ENCODE measurements at places on chromosomes 2 and 18.

DNA sequence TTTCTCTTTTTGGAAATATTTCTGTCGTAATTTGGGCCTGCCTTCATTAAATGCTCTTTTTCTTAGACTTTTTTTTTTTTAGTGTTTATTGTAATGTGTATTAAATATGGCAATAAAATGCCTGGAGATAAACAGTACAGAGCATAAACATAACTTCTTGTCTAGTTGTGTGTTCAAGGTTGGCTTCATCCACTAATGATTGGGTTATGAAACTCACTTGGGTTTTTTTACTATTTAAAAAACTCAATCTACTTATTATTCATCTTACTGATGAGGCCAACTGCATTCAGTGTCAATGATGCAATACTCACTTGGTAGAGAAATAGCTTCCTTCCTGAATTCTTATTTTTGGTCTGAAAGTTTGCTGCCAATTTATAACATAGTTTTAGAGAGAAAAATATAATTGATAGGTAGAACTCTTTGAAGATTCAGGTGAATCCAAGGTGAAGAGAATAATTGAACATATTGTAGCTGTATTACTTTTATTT lies 144.2 kb upstream of the NABP1 start:
- no peak for DNase-seq

GRCh38 chr2:30796699-30797098 lies 10.5 kb downstream of the CAPN13 start:
- DNase-seq, result no peak

GRCh38 chr2:164747783-164748433 lies 93.7 kb downstream of the COBLL1 start:
- no peak for DNase-seq

GRCh38 chr2:75311993-75312392 lies 112.7 kb upstream of the TACR1 start:
- DNase-seq, result no peak

DNA sequence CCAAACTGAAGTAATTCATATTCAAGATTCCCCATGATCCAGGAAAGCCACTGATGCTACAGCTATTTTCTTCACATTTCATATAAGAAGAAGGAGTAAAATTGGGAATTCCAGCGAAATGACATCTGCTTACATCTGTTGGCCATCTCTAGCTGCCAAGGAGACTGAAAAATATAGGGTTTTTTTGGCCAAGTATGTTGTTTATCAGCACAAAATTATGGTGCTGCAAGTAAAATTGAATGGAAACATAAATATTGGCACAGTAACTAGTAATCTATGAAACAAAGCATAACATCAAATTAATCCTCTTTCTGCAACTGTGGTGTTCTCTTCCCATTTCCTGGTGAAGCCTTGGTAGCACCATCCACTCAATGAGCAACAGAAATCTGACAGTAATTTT lies 649.5 kb upstream of the ZNF804A start:
- no peak for DNase-seq

DNA sequence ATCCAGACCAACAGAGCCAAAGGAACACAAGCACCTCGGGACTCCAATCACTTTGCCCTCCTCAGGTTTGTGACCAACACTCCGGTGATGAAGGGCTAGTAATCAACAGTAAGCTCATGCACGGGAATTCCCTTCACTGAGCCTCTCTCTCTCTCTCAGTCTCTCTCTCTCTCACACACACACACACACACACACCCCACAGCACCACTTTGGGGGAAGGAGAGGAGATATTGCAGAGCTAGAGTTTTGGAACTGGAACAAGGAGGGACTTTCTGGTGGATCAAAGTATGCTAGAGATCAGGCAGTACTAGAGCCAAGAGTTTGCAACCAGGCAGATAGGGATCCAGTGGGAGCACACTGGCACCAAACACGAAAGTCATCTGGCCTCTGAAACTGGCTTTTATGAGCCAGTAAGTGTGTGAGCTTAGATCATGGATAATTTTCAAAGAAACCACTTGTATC lies 98.7 kb downstream of the ANKRD44 start:
- no peak for DNase-seq

- no peak for DNase-seq
Observed at GRCh38 chr2:159042115-159042850, 73.8 kb downstream of the TANC1 start.

DNA sequence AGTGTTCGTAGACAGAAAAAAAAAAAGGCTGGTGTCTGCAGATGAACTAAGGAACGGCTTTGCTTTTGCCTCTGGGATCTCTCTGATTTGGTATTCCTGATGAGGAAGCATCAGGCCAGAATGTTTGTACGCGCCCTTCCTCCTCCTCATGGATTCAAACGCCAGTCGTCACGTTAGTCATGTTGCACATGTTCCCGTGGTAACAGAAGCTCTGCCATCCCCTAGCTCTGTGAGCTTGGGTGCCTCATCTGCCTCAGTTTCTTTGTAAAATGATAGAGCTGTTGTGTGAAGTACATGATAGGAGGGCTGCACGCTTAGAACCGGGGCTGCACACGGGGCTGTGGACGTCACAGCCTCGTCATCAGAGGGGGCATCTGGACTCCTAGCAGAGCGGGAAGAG lies 47.0 kb downstream of the TSHZ1 start:
- no peak for DNase-seq

GRCh38 chr2:45353879-45354278 lies 257.2 kb downstream of the SRBD1 start:
- DNase-seq, result no peak

DNA sequence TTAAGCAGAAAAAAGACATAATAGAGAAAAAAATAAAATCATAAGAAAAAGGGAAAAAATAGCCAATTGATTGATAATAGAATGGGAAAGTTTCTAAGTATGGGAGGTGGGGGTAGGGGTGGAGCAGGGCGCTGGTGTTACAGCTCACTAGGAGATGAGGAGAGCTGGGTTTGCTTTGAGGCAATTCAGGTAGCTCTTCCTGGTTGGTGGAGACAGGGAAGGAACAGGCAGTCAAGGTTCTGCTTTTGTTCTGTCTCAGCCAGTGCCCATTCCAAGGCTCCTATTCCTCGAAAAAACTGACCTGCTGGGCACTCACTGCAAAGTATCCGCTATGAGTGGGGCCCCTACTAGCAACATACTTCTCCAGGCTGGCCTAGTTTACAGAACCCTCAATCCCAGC lies 1.7 kb upstream of the CNNM4 start:
- DNase-seq, result no peak

GRCh38 chr2:171652416-171652785 lies 34.9 kb upstream of the DYNC1I2 start:
- no peak for DNase-seq

- DNase-seq, result no peak
Observed at GRCh38 chr2:237552908-237553307, 13.5 kb upstream of the PRLH start.

- no peak for DNase-seq
Observed at GRCh38 chr2:41879235-41879916, 168.4 kb upstream of the PKDCC start.
